Kidney capillary endothelial cell (primary cell): ENCODE measurements at places on chromosomes 16 and 17.

GRCh38 chr16:74271872-74272271, 24.7 kb upstream of the PSMD7 start:
- DNase-seq: no peak

- no peak for DNase-seq
These were observed 173.0 kb downstream of the CCDC182 start for GRCh38 chr17:57572062-57572461.

GRCh38 chr17:11916091-11916490, 81.2 kb downstream of the ZNF18 start:
- DNase-seq: no peak

DNA sequence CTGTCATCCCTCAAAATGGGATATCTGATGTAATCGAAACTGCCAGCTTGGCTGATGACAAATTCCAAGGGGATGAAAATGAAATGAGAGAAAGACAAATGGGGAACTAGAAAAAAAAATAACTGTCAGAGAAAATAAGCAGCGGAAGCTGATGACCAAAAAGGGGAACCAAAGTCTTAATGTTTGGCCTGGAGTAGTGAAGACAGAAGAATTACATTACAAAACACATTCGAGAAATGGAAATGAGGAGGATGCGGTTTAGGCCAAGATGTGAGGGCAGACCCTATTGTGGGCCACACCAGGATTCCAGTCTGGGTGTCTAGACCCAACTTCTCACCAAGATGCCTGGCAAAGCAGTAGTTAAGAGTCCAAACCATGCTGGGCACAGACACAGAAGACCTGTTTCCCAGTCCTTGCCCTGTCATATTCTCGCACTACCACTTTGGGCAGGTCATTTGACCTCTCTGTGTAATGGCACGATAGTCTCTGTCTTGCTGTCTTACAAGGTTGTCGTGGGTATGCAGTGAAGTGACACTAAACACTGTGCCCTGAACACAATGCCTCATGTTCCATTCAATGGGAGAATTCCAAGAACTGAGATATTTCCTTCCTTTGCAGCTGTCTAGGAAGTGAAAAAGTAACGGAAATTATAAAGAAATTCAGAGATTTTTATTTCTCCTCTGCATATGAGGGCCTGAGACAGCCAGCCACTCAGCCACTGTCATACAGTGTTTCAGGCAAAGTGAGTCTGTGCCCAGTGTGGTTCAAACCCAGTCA, 12.3 kb upstream of the CCL2 start:
- DNase-seq: peak; percentile 60

DNA sequence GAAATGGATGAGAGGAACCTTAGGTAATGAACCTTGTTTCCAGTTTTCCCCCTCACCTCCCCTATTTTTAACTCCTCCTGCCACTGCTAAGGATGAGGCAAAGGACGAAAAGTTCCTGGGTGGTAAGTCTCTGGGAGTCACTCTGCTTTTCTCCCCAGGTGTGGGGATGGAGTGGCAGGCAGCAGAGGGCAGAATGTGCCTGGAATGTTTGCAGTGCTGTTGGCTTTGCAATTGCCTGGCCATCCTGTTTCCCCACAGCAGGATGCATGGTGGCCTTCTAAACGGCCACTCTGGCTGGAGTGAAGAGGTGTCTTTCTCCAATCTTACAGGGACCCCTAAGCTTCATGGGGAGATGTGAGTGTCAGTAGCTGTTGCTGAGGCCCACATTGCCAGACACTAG, 432.5 kb upstream of the ZFHX3 start:
- DNase-seq: no peak

GRCh38 chr17:43974382-43975266, 20.9 kb upstream of the PYY start:
- no peak for DNase-seq

GRCh38 chr16:48903039-48903438, 293.1 kb upstream of the N4BP1 start:
- no peak for DNase-seq

- no peak for DNase-seq
These were observed 44.4 kb downstream of the TNRC6A start for GRCh38 chr16:24773771-24774427.
